Activated T-helper 2 cell treated with anti-CD3 and anti-CD28 coated beads, Interferon-gamma antibody, Interleukin-2, Interleukin-4, amounts not matched to agents 10 μg/mL and 5 μg/mL and 100 μg/mL, durations not matched to agents 14 hours and 24 hours and 36 hours (primary cell): ENCODE measurements at places on chromosomes 11 and 22. TPM values are rescaled to one million over a fixed set of nuclear protein-coding genes. Genes with fewer than 3 reads are reported as not detected.

OR51B2 gene
- total RNA-seq: not detected in 2 replicates

OR8D1 gene
- total RNA-seq: not detected in 2 replicates

SEPTIN3 gene
- total RNA-seq: 7.1 and 8.5 TPM in 2 replicates

TESMIN gene
- total RNA-seq: 3.8 and 5.5 TPM in 2 replicates

HEPHL1 gene
- total RNA-seq: not detected in 2 replicates

FBXO7 gene
- total RNA-seq: 104 and 106 TPM in 2 replicates

OR10A2 gene
- total RNA-seq: 0.02 TPM in 1 of 2 replicates, not detected in the other
